ENCODE measurements at places on chromosomes 6 and 20.

DNA sequence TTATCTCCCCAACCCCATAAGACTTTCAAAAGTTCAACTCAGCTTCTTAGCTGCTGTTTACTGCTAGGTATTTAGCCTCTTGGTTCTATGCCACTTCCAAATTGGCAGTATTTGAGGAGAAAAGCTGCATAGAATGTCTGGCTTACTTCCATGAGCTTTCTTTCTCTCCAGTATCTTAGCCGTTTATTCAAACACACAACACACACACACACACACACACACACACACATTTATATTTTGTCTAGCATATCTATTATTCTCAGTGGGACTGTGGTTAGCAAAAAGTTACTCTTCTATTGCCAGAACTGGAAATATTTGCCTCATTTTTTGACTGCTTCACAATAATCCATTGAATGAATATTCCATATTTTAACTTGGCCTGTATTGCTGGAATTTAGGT, 634.2 kb upstream of the IMPG1 start:
- DNase-seq: no peak

GRCh38 chr6:169890049-169890448, 138.6 kb downstream of the ERMARD start:
- no peak for DNase-seq

DNA sequence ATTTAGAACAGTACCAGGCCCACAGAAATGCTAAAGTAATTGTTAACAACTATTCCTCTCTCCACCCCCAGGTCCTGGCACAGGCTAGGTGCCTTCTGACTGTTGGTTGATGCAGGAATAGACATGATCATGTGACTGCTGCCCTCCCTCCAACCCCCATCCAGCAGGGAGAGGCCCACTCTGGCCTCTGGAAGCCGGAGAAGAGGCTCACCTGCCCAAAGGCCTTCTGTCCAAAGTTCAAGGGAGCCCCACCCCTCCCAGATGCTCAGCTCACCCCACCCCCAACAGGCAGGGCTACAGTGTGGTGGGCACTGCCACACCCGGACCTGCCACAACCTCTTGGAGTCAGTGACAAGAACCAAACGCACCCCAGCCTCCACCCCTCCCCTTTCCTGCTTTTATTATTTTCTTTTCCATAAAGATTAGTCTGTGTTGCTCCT, 26.9 kb upstream of the FOXP4 start:
- no peak for DNase-seq

GRCh38 chr6:139919107-139920026, 544.9 kb upstream of the CITED2 start:
- DNase-seq: no peak

GRCh38 chr20:21225215-21225947, 77.8 kb upstream of the XRN2 start:
- no peak for DNase-seq

DNA sequence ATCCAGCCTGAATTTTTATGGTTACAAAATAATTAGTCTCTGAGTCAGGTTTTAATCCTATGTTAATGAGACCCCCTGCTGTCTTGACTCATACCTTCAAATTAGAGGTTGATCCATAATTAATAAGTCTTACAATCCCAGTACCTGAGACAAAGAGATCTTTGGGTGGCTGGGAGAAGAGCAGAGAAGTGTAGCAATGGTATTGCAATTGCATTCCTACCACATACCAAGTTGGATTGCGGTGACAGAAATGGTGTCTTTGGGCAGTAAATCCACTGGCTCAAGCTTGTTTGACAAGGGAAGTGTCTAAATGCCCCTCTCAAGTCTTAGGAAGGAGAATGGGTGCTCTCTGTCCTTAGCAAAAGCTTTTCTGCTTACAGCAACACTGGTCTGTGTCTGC, 150.4 kb downstream of the BTBD3 start:
- DNase-seq: no peak

- DNase-seq: no peak
Observed at GRCh38 chr6:27726619-27727023, 185.6 kb downstream of the OR2B2 start.

DNA sequence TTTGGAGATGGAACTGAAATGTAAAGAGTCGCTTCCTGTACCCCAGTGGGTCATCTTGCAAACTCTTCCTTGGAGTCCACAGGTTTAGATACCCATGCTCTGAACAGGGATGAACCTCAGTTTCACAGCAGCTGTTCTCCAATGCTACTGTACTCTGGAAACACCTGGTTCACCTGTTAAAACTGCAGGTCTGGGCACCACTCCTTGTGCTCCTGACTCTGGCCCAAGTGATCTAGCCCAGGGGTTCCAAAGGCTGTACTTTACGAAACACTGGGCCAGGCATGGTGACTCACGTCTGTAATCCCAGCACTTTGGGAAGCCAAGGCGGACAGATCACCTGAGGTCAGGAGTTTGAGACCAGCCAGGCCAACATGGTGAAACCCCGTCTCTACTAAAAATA, 102.1 kb downstream of the ATP9A start:
- no peak for DNase-seq

GRCh38 chr20:25195014-25195961, at the start of gene ENTPD6:
TSS of gene ENTPD6 (plus strand) at chr20:25195712. CDS start at chr20:25206537, 10,825 bp downstream.
- DNase-seq: peak; percentile 99

GRCh38 chr6:41723530-41724227, 11.7 kb downstream of the TFEB start:
- DNase-seq: peak; percentile 99

DNA sequence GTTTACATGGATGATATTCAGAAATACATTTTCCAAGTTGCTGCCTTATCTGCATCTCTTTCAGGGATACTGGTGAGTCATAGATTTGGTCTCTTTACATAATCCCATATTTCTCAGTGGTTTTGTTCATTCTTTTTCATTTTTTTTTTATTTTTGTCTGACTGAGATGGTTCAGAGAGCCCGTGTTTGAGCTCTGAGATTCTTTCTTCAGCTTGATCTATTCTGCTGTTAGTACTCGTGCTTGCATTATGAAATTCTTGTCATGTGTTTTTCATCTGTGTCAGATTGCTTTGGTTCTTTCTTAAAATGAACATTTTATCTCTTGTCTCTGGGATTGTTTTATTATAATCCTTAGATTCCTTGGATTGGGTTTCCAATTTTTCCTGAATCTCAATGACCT, 317.3 kb downstream of the DOK5 start:
- no peak for DNase-seq

GRCh38 chr6:105509506-105510331, 106.8 kb upstream of the PREP start:
- DNase-seq: peak; percentile 5
